ENCODE measurements at places on chromosomes 4 and X.

- no peak for DNase-seq
These were observed 5.7 kb upstream of the PPEF2 start for GRCh38 chr4:75907966-75908365.

DNA sequence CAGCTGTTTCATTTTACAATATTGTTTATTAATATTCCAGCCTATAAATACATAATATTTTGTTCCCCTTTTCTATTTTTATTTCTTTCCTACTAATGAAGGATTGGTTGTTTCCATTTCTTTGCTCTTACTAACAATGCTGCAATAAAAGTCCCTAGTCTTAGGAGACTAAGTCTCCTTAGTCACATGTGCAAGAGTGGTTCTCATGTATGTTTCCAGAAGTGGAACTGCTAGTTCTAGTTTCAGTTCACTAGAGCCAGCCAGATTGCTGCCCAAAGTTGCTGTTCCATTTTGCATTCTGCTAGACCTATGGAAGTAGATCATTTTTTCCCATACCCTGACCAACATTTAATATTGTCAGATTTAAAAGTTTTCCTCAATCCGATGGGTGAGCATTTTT is 44.3 kb downstream of the CNGA1 start:
- no peak for DNase-seq

DNA sequence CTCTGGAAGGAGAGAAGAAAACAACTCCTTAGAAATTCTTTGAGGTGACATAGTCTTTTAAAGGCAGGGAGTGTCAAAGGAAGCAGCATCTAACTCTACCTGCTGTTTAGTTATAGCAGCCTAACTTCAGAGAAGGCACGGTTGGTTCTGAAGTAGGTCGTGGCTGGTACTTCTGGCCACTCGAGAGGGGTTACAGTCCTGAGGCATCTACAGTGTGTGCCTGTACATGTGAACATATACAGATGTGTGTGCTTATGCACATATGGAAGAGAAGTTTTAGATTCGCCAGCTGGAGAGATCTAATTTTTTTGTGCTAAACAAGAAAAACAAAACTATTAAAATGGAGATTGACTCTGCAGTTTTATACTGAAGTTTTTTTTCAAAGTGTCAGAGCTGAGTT is 52.7 kb downstream of the GATB start:
- DNase-seq = no peak

GRCh38 chr4:8525383-8526120 is 54.6 kb upstream of the GPR78 start:
- no peak for DNase-seq

DNA sequence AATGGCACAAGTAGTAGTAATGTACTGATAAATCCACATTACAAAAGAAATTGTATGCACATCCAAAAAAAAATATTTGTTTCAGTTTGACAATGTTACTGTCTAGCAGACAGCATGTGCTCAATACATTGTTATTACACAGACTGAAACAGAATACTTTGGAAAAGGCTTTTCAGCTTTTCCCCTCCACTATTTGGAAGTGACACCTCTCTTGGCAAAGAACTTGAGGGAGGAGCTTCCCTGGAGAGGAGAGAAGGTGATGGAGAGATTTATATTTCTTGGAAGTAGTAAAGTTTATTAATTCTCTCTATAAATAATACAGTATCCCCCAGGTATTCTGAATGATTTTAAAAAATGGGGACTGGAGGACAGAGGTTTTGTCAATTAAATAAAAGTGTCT is 131.8 kb downstream of the SCFD2 start:
- no peak for DNase-seq

- DNase-seq = no peak
These were observed 19.7 kb downstream of the TRIM2 start for GRCh38 chr4:153223930-153224329.

DNA sequence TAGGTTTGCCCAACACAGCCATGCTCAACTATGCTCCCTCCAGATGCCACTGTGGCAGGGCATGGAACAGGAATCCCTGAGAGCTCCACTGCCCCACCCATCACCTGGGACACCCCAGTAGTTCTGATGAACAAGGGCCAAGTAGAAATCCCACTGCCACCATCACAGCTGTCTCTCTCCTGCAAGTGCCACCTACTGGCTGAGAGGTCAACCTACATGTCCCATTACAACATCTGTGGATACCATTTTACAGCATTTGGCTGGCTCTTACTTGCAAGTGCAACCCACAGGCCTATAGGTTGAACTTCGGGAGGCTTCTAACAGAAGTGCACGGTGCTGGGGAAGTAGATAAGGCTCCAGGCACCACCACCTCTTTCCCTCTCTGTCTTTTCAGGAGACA is 142.5 kb downstream of the CXXC4 start:
- DNase-seq = no peak

DNA sequence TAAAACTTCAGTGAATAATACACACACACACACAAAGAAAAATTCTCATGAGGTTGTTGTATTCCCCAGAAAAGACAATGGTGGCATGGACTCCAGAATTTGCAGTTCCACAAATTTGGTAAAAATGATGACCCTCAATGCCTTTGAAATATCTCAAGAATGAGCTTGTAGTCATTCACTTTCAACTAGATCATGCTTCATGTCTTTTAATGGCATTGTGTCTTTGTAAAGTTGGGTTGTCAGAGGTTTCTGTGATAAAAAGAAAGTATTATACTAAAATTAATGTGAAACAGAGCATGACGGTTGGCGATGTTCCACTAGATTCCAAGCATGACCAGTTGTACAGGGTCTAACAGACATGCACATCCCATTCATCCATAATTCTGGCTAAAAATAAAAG is 685.0 kb upstream of the FRG1 start:
- DNase-seq = no peak

GRCh38 chr4:97624204-97624603 is 519.1 kb downstream of the STPG2 start:
- DNase-seq = no peak

DNA sequence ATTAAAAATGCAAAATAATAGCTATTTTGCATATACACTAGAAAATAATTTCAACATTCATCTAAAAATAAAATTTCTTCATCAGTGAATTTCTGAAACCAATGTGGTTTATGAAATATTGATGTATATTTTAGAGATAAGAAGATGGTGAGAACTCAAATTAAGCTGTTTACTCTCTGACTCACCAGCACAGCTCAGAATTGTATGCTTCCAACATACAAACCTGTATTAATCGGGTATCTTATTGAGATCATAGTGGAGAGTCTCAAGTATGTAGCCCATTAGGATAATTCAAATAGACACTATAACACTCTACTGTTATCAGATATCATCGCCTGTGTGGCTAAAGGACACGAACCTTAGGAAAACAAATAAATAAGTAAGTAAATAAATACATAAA is 899.5 kb upstream of the INTU start:
- DNase-seq = no peak

GRCh38 chrX:43822014-43822413 is 60.2 kb downstream of the MAOB start:
- DNase-seq = no peak

- no peak for DNase-seq
These were observed 175.7 kb upstream of the MXRA5 start for GRCh38 chrX:3522101-3522650.

GRCh38 chrX:77953302-77953701 is 16.1 kb downstream of the PGAM4 start:
- DNase-seq = no peak

- no peak for DNase-seq
These were observed 85.2 kb upstream of the GPR34 start for GRCh38 chrX:41603596-41603995.

- DNase-seq = no peak
These were observed 219.0 kb upstream of the GIMD1 start for GRCh38 chr4:106587558-106587957.

DNA sequence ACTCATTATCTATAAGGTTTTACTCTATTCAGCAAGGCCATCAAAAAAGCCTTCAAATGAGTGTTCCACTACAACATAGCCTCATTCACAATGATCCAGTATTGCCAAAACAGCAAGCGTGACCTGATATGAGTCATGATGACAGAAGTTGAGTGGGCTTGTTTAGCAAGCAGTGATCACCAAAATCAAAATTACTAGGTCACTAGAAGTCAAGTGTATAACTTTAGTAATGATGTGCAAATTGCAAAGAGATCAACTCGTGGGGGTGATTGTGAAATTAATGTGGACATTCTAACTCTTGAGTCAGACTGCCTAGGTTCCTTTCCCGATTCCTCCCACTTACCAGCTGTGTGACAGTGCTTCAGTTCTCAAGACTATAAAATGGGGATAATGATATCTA is 124.5 kb downstream of the CHM start:
- DNase-seq = no peak

DNA sequence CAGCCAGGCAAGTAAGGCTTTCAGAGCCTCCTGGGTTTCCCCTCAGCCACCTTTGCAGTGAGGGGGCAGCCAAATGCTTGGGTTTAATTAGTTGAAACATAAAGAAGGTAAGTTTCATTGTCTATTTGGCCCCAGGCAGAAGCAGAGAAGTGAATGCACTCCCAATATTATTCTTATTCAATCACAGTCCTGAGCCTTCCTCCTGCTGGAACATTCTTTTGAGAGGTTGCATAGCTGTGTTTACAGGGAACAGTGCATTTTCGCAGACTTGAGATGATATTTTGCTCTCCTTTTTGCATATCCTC is 13.9 kb downstream of the SLC2A9 start:
- no peak for DNase-seq

GRCh38 chr4:75821966-75822365 is 80.3 kb downstream of the PPEF2 start:
- DNase-seq = no peak

- DNase-seq = no peak
These were observed 139.7 kb downstream of the PACRGL start for GRCh38 chr4:20839957-20840356.

DNA sequence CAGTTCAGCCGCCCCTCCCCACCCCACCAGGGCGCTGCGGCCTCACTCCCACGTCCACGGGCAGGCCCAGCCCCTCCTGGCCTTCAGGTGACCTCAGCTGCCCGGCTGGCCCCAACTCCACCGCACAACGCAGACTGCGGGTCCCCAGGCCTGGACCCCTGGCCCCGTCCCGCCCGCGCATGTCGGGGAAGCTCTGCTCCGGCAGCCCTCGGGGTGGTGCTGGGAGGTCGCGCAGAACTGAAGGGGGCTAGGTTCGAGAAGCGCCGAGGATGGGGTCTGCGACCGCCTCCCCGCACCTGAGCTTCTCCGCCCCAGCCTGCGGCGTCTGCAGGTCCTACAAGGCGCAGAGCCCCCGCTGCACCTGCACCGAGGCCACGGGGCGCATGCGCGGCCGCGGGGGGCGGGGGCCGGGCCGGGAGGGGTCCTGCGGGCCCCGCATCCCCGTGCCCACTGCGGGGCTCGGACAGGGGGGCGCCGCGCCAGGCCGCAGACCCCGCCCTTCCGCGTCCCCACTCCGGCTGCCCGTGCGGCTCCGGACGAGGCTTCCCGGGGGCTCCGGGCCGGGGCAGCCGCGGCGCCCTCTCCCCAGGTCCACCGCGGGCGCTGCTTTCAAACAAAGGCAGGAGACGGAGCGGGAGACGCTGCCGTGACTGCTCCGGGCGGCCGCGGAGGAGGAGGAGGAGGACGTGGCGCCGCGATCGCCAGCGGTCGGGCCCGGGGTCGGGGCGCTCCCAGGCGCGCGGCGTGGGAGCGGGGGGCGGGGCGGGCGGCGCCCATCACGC is 672 bp upstream of the NAT8L start:
- DNase-seq = no peak

DNA sequence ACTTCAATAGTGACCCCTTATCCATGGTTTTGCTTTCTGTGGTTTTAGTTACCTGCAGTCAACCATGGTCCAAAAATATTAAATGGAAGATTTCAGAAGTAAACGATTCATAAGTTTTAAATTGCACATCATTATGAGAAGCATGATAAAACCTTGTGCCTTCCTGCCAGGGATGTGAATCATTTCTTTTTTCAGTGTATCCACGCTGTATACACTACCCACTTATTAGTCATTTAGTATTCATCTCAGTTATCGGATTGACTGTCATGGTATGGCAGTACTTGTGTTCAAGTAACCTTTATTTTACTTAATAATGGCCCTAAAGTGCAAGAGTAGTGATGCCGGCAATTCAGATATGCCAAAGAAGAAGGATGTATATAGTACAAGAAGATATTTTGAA is 37.7 kb upstream of the TASL start:
- DNase-seq = no peak

DNA sequence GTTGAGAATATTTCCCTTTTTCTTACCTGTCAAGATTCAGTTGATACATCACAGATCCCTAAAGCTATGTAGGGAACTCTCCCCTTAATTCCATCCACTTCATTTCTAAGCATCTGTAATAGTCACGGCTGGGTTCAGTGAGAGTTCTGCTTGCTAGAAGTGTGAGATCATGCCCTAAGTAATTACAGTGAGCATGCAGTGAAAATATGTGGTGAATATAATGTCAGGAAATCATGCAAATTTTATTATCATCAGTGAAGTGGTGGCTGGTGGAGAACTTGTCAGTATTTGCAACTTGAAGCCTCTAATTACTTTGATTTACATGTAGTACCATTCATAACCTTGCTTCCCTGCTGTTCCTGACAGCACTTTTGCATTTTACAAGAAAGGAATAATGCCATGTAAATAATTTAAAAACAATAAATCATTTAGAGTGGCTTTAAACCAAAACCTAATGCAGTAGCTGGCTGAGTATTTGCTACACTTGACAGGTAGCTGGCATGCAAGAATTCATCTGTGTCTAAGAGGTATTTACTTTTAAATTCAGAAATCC is 28.3 kb upstream of the CFAP299 start:
- DNase-seq = no peak

- DNase-seq = no peak
These were observed 2.4 kb downstream of the ANKRD50 start for GRCh38 chr4:124710015-124710741.

DNA sequence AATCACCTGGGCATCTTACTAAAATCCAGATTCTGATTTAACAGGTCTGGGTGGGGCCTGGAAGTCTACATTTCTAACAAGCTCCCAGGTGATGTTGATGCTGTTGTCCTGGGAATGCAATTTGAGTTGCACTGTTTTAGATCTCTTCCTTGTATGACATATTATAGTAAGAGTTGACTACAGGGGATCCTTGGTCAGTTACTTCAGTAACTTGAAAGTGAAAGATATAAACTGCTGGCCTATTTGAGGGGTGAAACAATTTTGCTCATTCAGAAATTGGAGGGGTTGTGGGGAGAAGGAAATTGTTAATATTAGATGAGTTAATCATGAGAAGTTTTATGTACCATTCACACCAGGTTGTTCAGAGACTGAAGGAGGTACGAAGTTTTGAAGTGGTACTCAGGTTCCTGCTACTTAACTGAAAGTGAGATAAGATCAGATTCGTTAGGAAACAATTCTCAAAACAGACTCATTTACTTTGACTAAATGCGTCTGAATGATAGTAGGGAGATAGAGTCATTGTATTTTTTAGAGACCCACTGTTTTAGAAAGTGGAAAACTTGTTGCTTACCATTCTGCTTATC is 12.5 kb downstream of the SH2D1A start:
- DNase-seq = no peak

- peak; percentile 28 for DNase-seq
These were observed 11.9 kb upstream of the ADH7 start for GRCh38 chr4:99447079-99447478.

DNA sequence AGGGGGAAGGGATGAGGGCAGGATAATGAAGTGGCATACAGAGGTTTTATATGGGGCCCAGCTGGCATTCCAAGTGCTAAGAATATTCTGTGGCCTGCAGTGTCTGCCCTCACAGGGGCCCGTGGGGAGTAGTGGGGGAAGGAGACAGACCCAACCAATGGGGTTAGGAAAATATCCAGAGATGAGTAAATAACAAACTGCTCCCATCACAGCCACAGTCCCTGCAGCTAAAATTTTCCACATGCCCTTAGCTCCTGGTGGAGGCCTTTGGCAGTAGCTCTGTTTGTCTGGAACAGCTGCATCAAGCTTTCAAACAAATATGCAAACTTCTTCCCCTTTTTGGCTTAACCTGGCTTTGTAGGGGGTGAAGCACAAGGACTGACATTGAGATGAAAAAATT is 3.1 kb downstream of the SRPX2 start:
- no peak for DNase-seq

All from GM06990 (cell line).